ENCODE measurements at places on chromosomes 3 and 15. TPM values are rescaled to one million over a fixed set of nuclear protein-coding genes. Genes with fewer than 3 reads are reported as not detected.

The MKRN2 gene
- 34.1 TPM for total RNA-seq

The ANKUB1 gene
- total RNA-seq: 3.3 TPM

The PLSCR5 gene
- 2.9 TPM for total RNA-seq

- no peak for DNase-seq
- H3K4me3 ChIP-seq: no peak overlapping the region
These were observed 158.4 kb downstream of the KLF13 start for GRCh38 chr15:31484986-31485385.

DNA sequence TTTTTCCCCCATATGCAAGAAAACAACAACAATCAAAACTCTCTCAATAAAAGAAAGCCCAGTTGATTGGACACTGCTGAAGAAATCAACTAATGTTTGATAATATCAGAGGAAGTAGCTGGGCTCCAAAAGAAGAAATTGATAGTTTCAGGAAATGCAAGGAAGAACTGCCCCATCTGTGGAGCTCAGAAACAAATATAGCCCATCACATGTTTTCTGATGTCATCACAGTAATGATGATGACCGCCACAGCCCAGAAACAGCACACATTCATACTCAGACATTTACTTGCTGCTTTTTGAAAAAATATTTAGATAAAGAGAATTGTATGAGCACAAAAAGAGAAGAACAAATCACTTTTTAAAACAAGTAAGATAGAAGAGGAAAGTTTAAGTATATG is 67.6 kb downstream of the GOLIM4 start:
- H3K4me1 ChIP-seq: no peaks in the 10 kb centered on the region
- H3K27ac ChIP-seq: no peak overlapping the region
- H3K36me3 ChIP-seq: peaks cover 7% of the 10 kb centered on the region
- H3K27me3 ChIP-seq: no peaks in the 10 kb centered on the region
- H3K4me3 ChIP-seq: no peak overlapping the region

GRCh38 chr15:80693682-80694610 is 1.2 kb upstream of the ABHD17C start:
- H3K36me3 ChIP-seq: no peaks in the 10 kb centered on the region
- peak overlapping the region; percentile 65 for H3K4me3 ChIP-seq
- peaks cover 15% of the 10 kb centered on the region for H3K4me1 ChIP-seq

DNA sequence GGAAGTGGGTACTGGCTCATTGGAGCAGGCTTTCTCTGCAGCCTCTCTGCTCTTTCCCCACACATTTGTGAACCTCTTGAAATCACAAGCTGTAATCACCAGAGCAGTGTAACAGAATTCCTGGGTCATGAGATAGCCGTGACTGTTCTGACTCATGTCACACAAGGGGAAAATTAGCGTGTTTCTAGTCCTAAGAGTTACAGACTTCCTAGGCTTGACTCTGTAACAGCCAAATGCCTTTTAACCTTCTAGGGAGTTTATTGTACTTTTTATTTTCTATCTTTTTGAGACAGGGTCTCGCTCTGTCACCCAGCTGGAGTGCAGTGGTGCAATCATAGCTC is 54.7 kb upstream of the TRAK1 start:
- peaks cover 43% of the 10 kb centered on the region for H3K4me1 ChIP-seq
- no peak overlapping the region for H3K4me3 ChIP-seq
- DNase-seq: no peak
- H3K27me3 ChIP-seq: no peaks in the 10 kb centered on the region
- H3K27ac ChIP-seq: peak overlapping the region; percentile 63

The ZNF860 gene
- 2.7 TPM for total RNA-seq

- no peak overlapping the region for H3K27ac ChIP-seq
- peaks cover 3% of the 10 kb centered on the region for H3K27me3 ChIP-seq
- no peak for DNase-seq
- H3K4me3 ChIP-seq: no peak overlapping the region
- H3K36me3 ChIP-seq: no peaks in the 10 kb centered on the region
- peaks cover 38% of the 10 kb centered on the region for H3K4me1 ChIP-seq
These were observed 6.1 kb downstream of the IL17RD start for GRCh38 chr3:57158813-57159738.

DNA sequence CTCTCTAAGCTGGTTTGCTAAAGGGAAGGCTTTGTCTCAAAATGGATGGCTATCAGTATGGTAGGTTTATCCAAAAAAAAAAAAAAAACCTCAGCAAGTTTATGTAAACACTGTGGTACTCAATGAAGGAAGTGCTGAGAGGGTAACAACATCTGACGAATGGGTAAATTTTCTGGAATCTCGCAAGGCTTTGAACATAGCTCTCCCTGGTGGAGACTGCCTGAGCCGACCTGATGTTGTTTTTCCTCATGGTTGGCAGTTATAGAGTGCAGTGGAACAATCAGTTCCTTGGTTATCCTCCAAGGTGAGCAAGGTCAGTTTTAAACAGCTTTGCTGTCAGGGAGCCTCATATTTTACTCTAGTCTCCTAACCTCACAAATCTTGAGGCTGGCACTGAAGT is 94.6 kb downstream of the ZPLD1 start:
- no peak for DNase-seq
- no peaks in the 10 kb centered on the region for H3K27me3 ChIP-seq
- H3K4me3 ChIP-seq: no peak overlapping the region
- H3K27ac ChIP-seq: no peak overlapping the region

- no peaks in the 10 kb centered on the region for H3K27me3 ChIP-seq
- no peak overlapping the region for H3K4me3 ChIP-seq
- peaks cover 5% of the 10 kb centered on the region for H3K4me1 ChIP-seq
These were observed 173.2 kb upstream of the PRICKLE2 start for GRCh38 chr3:64398476-64398875.

DNA sequence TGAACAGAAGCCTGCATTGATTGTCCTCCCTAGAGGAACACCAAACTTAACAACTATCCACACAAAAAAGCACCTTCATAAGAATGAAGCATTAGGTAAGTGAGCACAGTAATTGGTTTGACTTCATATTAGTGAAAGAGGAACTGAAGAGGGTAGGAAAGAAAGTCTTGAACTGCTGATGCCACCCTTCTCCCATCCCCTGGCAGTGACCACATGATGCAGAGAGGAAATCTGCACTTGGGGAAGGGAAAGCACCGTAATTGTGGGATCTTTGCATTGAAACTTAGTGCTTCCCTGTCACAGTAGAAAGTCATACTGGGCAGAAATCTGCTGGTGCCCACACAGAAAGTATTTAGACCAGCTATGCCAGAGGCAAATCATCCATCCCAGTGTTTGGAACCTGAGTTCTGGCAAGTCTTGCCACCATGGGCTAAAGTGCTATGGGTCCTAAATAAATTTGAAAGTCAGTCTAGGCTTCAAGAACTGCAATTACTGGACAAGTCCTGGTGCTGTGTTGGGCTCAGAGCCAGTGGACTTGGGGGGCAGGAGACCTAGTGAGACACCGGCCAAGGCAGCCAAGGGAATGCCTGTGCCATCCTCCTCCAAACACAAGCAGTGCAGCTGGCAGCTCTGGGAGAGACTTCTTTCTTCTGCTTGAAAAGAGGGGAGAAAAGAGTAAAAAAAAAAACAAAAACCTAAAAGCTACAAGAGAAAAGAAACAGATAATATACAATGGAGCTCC is 63.6 kb downstream of the SLC15A2 start:
- H3K4me1 ChIP-seq: peaks cover 5% of the 10 kb centered on the region
- peak; percentile 3 for DNase-seq
- H3K27ac ChIP-seq: peak overlapping the region; percentile 52
- no peaks in the 10 kb centered on the region for H3K36me3 ChIP-seq
- H3K27me3 ChIP-seq: no peaks in the 10 kb centered on the region

GRCh38 chr3:173465112-173465511 is 67.6 kb downstream of the NLGN1 start:
- no peaks in the 10 kb centered on the region for H3K27me3 ChIP-seq
- H3K4me1 ChIP-seq: no peaks in the 10 kb centered on the region
- no peak overlapping the region for H3K27ac ChIP-seq
- H3K4me3 ChIP-seq: no peak overlapping the region

DNA sequence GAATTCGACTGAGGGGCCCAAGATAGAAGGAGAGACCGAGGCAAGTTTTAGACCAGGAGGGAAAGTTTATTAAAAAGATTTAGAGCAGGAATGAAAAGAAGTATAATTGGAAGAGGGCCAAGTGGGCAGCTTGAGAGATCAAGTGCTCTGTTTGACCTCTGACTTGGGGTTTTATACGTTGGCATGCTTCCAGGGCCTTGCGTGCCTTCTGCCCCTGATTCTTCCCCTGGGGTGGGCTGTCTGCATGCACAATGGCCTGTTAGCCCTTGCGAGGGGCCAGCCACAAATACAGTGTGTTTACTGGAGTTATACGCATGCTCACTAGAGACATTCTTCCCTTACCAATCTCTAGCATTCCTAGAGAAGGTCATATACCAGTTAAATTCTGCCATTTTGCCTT is 70.7 kb upstream of the LARS2 start:
- H3K36me3 ChIP-seq: no peaks in the 10 kb centered on the region
- peaks cover 5% of the 10 kb centered on the region for H3K4me1 ChIP-seq
- no peak overlapping the region for H3K27ac ChIP-seq
- no peak for DNase-seq

DNA sequence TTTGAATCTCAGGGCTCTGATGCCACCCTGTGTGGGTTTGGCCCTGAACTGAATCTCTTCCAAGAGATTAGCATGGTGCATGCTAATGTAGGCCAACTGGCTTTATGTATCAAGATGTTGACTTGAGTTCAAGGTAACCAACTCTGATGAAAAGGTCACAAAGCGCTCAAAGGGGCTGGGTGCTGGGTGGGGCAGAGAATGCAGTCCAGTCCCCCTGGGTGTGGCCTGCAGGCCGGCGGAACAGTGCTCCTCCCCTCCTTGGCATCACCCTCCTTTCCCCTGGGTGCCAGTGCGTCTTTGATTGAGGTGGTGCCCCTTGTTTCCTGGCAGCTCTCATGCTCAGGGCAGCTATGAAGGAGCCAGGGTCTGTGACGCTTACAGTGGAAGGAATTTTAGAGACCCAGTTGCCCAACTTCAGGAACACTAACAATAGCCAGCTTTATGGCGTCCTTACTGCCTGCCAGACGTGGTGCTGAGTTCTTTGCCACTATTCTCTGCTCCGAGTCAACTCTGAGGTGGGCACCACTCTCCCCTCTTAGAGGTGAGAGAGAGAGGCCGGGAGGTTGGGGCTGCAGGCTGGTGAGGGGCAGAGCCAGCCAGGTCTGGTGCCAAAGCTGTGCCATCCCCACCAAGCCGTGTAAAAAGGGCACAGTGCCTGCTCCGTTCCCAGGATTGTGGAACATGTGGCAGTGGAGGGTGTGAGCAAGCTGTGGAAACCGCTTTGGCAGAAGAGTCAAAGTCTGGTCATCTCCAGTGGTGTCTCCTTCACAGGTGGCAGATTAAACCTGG is 9.8 kb downstream of the SYNM start:
- H3K4me1 ChIP-seq: peaks cover 4% of the 10 kb centered on the region
- H3K27ac ChIP-seq: no peak overlapping the region
- DNase-seq: no peak

DNA sequence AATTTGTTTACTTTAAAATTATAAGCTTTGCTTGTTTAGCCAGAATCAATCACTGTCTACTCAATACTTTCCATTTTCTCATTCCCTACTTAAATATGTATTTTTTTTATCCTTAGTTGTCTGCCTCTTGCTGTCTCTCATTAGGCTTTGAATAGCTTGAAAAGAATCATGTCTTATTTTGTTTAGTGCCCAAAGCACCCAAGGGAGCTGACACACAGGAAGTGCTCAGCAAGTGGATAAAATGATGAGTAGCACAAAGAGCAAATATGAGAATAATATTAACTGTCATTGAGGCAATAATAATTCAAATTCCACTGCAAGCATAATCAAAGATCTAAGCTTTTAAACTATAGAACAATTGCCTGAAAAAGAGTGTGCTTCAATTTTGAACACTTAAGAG is 19.0 kb upstream of the IL1RAP start:
- no peak for DNase-seq
- no peaks in the 10 kb centered on the region for H3K4me1 ChIP-seq
- H3K27me3 ChIP-seq: no peaks in the 10 kb centered on the region
- no peak overlapping the region for H3K4me3 ChIP-seq

All from spinal cord (tissue), 10 donors.